Uterine smooth muscle cell (primary cell): ENCODE measurements at places on chromosomes 13 and 19. TPM values are rescaled to one million over a fixed set of nuclear protein-coding genes. Genes with fewer than 3 reads are reported as not detected.

The GAPDHS gene
- not detected in 2 replicates for total RNA-seq

The ICAM5 gene
- 1.8 and 4.6 TPM in 2 replicates for total RNA-seq

The ZNF626 gene
- total RNA-seq, result 15.6 and 16.9 TPM in 2 replicates

The ZNF382 gene
- total RNA-seq, result 6.8 and 9.6 TPM in 2 replicates

The CBLC gene
- total RNA-seq, result not detected in 2 replicates

The ATP4B gene
- not detected in 2 replicates for total RNA-seq

The NLRP11 gene
- total RNA-seq, result not detected in 2 replicates

The EMP3 gene
- 67.6 and 92.0 TPM in 2 replicates for total RNA-seq

The BEST2 gene
- total RNA-seq, result 0.25 TPM in 1 of 2 replicates, not detected in the other

The EFNA2 gene
- not detected in 2 replicates for total RNA-seq

The ZNF177 gene
- 0.89 and 2.9 TPM in 2 replicates for total RNA-seq

The RNF17 gene
- total RNA-seq, result 0.12 TPM in 1 of 2 replicates, not detected in the other

The CILP2 gene
- total RNA-seq, result 0.11 and 0.62 TPM in 2 replicates

The CFD gene
- total RNA-seq, result 1.00 and 7.1 TPM in 2 replicates

The GRK1 gene
- 0.11 TPM in 1 of 2 replicates, not detected in the other for total RNA-seq

The APOC4 gene
- total RNA-seq, result not detected in 2 replicates

The KLK2 gene
- total RNA-seq, result 0.22 TPM in 1 of 2 replicates, not detected in the other

The GNG7 gene
- under 0.01 and 0.37 TPM in 2 replicates for total RNA-seq

The ZNF90 gene
- total RNA-seq, result 3.1 and 3.7 TPM in 2 replicates

The CBY2 gene
- total RNA-seq, result not detected in 2 replicates

The PLK5 gene
- total RNA-seq, result not detected in 2 replicates

The RETN gene
- total RNA-seq, result not detected in 2 replicates

The ZNF98 gene
- not detected in 2 replicates for total RNA-seq

The DAPK3 gene
- 133 and 147 TPM in 2 replicates for total RNA-seq

The RB1 gene
- total RNA-seq, result 27.5 and 29.4 TPM in 2 replicates

The ZNF253 gene
- 1.9 and 2.1 TPM in 2 replicates for total RNA-seq

The SHISA7 gene
- total RNA-seq, result not detected in 2 replicates

The ZNF134 gene
- total RNA-seq, result 19.9 and 20.1 TPM in 2 replicates

The COX7A1 gene
- total RNA-seq, result 4.5 and 12.9 TPM in 2 replicates

The ERF gene
- total RNA-seq, result 15.9 and 22.9 TPM in 2 replicates

The LRG1 gene
- not detected in 2 replicates for total RNA-seq

The PCSK4 gene
- 2.3 and 4.4 TPM in 2 replicates for total RNA-seq

The SH2D3A gene
- not detected in 2 replicates for total RNA-seq

The ZNF132 gene
- total RNA-seq, result 9.2 and 10.6 TPM in 2 replicates

The ALOX5AP gene
- total RNA-seq, result 0.25 TPM in 1 of 2 replicates, not detected in the other

The ADGRE2 gene
- 0.11 and 0.12 TPM in 2 replicates for total RNA-seq

The PTH2 gene
- not detected in 2 replicates for total RNA-seq

The TSHZ3 gene
- 7.5 and 14.0 TPM in 2 replicates for total RNA-seq

The USF2 gene
- total RNA-seq, result 50.4 and 62.1 TPM in 2 replicates

The BICRA gene
- total RNA-seq, result 7.6 and 7.9 TPM in 2 replicates

The FGF22 gene
- total RNA-seq, result 0.11 TPM in 1 of 2 replicates, not detected in the other
